Panc1 (cell line): ENCODE measurements at places on chromosomes 1 and 21.

DNA sequence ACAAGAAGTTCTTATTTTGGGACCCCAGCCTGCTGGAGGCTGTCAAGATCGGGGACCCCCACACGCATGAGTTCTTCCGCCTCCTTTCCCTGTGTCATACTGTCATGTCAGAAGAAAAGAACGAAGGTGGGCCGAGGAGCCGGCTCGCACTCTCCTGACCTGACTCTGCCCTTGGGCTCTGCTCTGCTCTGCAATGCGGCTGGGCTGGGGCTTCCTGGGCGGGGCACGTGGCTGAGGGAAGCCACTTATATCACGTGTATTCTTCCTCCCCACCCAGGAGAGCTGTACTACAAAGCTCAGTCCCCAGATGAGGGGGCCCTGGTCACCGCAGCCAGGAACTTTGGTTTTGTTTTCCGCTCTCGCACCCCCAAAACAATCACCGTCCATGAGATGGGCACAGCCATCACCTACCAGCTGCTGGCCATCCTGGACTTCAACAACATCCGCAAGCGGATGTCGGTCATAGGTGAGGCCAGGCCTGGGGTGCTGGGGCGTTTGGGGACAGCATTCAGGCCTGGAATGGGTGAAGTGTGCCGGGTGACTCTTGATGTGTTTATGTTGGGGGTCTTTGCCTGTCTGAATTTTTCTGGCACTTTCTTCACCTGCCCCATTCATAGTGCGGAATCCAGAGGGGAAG, 17.6 kb downstream of the ATP8B2 start:
- no peak for DNase-seq

DNA sequence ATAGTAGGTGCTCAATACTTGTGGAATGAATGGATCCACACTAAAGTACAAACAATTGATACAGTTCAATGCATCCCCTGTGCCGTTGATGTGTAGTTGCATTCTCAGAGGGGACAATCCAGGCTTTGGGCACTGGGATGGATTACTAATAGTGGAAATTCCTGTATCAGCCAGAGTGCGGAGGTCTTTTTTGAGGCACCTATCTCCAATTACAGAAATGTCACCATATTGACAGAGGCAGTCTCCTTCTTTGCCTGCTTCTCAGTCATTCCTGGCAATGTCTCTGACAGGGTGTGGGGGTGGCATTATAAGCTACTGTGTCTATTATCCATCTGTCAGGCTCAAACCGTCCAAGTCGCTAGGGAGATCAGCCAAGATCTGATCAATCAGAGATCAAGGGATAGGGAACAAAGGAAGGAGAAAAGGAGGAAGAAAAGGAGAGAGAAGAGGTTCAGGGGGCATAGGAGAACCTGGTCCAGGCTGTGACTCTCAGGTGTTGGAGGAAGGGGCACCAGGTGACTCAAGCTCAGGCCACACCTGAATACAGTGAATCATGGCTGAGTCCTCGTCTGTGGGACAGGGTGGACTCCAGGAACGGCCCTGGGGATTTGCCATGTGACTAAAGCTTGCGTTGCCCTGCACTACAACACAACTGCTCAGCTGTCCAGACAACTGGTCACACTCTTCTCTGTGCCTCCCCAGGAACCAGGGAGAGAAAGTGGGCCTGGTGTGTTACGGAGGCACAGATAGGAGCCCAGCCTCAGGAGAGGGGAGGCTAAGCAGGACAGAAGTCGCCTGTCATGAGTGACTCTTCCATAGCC, 3.4 kb upstream of the LAMB3 start:
- DNase-seq = no peak

DNA sequence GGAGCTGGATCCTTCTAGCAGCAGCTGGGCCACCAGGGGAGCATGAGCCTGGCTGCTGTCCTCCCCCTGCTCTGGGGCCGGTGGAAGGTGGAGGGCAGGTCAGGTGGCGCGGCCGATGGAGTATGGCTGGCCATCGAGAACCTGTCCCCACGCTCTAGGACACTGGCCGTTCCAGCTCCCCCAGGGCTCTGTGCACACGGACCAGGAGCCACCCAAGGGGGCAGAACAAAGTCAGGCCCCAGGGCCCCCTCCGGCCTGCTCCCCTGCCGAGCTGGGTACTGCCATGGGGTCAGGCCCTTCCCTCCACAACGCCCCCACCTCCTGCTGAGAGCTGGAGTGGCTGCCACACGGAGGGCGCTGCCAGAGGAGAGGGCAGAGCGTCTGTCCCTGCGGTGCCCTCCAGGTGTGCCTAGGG, 4.5 kb upstream of the PLCH2 start:
- no peak for DNase-seq

- no peak for DNase-seq
Observed at GRCh38 chr1:99086057-99086456, 81.4 kb upstream of the PLPPR5 start.

DNA sequence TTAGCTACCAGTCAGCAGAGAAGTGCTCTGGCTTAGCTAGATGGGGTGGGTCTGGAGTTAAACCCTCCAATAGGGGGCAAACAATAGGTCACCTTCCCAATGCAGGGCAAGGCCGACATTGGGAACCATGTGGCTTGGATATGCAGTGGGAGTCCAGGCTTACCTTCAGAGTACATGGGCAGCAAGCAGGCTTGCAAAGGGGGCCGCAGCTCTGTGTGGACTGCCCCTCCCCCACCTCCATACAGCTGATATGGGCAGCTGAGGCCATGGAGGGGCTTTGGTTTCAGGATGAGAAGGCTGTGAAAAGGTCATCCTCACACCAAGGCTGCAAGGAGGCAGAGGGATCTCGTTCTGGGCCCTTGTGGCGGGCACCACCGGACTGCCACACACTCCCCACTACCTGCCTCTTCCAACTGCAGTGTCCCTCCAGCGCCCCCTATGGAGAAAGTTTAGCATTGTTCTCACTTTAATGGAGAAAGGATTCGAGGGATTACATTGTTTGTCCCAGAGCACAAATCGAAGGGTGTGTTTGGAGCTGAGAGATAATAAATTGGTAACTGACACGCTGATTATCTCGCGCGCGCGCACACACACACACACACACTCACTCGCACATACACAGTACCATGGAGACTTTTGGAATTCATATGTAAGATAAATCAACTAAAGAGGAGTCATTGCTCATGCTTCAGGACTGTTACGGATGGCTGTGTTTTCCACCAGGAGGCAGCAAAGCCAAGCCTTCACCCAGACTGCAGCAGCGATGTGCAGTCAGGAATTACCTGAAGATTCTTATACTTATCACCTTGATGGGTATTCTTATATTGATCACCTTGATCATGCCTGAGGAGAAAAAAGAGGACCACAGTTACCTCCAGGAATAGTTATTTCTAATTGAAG, 7.0 kb upstream of the SMCP start:
- DNase-seq = peak; percentile 18

DNA sequence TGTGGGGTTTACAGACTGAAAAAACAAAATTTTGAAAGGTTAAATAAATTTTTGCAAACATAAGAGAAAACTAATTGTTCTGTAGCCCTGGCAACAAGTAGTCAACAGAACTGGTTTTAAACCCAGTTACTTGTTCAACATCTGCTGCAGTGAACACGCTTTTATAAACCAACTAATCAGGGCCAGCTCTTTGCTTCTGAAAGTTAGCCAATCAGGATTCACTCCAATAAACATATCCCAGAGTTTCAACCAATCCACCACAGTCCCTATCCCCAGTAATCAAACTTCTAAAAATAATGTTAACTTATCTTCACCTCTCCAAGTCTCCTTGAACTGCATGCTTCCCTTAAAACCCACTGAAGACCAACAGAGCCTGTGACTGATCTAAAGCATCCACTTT, 306.6 kb downstream of the CTH start:
- DNase-seq = no peak

DNA sequence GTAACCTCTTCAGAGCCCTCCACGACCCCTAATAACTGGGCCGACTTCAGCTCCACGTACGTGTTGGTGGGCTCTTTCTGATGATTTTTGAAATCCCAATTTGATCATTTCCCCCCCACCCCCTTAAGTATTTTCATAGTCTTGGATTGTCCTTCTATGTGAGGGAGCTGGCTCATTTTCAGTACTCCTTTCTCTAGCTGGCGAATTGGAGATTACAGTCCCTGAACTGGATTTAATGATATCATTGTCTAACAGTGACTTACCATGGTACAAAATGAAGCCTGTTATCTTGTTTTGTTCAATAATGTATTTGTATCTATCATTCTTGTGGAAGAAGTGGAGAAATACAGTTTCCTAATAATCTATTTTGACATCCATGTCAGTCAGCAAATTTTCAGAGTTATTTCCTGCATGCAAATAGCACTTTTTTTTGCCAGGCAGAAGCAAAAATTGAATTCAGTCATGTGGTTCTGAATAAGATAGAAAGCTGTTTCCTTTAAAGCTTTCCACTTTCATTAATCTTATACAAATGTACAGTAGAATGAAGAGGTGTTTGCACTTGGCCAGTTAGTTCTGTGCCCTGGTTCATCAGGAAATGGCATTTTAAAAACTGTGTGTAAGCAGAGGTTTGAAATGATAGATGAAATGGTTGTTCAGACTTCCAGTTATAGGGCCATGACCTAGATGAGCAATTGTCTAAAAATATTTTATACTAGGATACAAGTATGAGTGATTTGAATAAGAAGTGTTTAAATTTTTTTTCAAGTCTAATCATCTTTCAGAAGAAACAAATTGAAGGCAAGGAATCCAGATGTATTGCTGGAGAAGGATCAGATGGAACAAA, 104.2 kb downstream of the ATP5PO start:
- DNase-seq = no peak

DNA sequence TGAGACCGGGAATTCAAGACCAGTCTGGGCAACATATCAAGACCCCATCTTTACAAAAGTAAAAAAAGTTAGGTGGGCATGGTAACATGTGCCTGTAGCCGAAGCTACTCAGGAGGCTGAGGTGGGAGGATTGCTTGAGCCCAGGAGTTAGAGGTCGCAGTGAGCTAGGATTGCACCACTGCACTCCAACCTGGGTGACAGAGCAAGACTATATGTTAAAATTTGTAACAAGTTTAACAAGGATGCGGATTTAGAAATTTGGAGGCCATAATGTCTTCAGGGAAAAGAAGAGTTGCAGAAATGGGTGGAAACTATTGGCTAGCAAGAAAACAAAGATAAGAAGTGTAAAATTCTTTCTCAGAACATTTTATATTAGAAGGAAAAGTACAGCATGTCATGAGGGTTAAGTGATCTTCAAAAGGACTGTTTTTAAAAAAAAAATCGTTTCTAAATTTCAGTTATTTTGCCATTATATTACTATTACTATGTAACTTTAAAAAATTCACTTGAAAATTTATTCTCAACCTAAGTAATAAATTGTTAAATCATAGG, 17.6 kb downstream of the SOAT1 start:
- DNase-seq = no peak

DNA sequence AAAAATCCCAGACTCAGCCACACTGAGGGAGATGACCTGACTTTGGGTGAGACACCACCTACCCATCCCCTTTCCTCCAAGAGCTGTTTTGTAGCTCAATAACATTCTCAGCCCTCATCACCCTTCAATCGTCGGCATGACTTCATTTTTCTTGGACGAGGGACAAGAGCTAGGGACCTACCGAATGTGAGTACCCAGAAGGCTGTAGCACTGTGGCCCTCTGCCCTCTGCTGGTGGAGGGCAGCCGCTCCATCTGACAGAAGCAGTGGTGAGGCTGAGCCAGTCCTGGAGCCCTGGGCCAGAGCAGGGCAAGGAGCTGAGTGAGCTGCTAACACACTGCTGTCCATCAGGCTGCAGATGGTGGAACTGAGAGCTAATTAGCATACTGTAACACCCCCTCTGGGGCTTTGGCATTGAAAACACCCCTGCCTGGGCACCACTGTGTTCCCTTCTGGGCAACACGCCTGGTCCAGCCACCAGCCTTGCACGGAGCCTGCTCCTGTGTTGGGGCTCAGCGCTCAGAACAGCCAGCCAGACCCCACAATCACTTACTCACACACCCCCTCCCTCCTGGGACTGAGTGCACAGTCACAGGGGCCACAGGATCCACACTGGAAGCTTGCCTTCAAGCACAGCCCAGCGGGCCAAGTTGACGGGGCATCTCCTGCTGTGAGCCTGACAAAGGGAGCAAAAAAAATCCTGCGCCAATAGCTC, 18.3 kb upstream of the ALPL start:
- DNase-seq = no peak

DNA sequence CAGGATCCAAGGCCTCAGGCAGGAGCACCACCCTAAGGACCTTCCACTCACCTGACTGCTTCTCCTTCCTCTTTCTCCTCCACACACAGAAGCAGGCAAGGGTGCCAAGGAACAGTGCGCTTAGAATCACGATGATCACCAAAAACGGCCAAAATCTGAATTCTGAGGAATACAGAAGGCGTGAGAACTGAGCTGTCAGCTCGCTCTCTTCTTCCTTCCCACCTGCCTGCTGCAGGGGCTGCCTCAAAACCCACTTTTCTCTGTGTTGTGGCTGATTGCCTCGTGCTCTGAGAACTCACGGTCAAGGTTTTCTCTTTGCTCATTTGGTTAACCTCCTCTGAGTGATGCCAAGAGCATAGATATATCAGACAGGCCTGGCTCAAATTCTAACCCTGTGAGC, 23.8 kb downstream of the CD244 start:
- no peak for DNase-seq

- DNase-seq = no peak
Observed at GRCh38 chr1:117919376-117919775, 10.0 kb downstream of the GDAP2 start.

DNA sequence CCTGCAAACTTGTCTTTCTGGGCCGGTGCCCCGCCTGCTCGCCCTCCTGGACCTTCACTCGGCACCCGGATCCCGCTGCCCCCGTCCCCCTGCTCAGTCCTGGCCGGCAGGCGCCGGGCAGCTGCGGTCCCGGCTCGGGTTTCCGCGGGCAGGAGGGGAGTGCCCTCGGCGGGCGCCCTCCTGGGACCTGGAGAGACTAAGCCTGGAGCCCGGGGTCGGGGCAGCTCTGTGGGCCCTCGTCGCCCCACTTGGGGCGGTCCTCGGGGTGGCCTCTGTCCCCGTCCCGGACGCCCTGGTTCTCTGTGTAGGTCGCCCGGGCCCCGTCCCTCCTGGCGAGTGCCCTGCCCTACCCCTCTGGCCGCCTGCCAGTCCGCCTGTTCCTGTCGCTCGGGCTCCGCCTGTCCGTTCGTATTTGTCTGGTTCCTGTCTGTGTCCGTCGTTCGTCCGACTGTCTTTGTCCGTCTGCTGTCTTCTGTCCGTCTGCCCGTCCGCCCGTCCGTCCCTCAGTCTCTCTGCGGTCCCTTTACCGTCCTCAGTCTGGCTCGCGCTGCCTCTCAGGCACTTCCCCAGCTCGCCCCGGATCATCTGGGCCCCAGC, 490 bp downstream of the SERINC2 start:
- no peak for DNase-seq

DNA sequence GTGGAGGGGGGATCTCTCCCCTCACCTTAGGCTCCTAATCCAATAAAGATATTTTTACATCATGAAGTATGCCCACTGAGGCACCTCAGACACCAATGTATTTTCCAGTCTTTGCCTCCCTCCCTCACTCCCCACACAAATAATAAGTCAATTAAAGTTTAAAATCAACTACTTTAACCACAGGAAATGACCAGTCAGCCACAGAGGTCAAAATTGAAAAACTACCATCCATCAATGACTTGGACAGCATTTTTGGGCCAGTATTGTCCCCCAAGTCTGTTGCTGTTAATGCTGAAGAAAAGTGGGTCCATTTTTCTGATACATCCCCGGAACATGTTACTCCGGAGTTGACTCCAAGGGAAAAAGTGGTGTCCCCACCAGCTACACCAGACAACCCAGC, 70.6 kb upstream of the DYNLT5 start:
- no peak for DNase-seq
